ENCODE measurements at places on chromosomes 6 and 20.

DNA sequence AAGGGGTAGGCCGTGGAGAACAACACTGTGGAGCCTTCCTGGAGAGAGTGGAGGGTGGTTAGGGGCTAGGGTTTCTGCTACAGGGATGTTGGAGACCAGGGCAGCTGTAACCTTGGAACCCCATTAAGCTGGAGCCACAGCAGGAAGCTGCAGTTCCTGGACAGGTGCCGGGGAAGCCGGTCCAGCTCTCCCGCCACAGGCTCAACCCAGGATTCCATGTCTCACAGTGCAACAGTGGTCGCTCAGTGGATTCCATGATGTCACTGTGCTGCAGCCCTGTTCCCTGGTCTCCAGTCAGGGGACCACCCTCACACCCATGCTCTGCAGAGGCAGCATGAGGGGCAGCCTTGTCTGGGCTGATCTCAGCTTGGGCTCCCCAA is 264.6 kb upstream of the CDYL start:
- no peaks in the 10 kb centered on the region for H3K27me3 ChIP-seq
- no peak overlapping the region for H3K4me3 ChIP-seq
- no peaks in the 10 kb centered on the region for H3K36me3 ChIP-seq
- DNase-seq: no peak

- no peaks in the 10 kb centered on the region for H3K27me3 ChIP-seq
- peak; percentile 35 for DNase-seq
Observed at GRCh38 chr6:44475779-44476434, 88.4 kb downstream of the CDC5L start.

DNA sequence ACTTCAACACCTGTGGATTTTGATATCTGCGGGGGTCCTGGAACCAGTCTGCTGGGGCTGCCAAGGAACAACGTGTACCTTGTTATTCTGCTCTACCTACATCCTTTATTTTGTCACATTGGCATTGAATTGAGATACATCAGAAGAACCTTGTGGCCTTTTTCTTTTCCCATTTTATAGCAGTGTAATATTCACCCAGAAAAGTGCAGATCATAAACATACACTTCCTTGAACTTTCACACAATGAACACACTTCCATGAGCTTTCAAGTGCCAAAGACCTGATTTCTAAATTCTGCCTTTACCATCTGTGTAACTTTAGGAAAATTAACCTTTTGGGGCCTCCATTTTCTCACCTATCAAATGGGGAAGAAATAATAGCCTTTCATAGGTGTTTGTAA is 29.9 kb upstream of the RREB1 start:
- H3K27me3 ChIP-seq: no peaks in the 10 kb centered on the region
- H3K36me3 ChIP-seq: no peaks in the 10 kb centered on the region
- H3K27ac ChIP-seq: no peak overlapping the region
- DNase-seq: no peak

DNA sequence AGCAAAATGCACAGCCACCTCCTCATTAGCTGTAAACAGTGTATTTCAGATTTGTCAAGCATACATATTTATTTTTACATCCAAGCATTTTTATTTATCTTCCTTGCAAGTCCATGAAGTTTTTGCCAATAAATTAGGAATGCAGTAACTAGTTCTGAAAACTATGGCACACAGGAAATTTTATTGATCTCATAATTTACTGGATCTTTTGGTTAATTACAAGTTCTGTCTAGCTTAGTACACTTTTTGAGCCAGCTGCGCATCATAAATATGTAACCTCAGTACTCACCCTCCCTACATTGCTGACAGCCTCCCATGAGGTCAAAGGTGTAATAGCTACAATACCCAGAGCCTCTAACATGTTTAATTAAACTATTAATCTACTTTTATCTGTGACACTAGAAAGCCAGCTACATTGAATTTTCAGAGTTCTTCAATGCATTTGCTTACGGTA is 898.2 kb downstream of the KIF16B start:
- H3K4me1 ChIP-seq: no peaks in the 10 kb centered on the region
- H3K4me3 ChIP-seq: no peak overlapping the region
- no peaks in the 10 kb centered on the region for H3K27me3 ChIP-seq
- no peaks in the 10 kb centered on the region for H3K36me3 ChIP-seq
- DNase-seq: no peak
- H3K27ac ChIP-seq: no peak overlapping the region

GRCh38 chr6:63943826-63944225 is 308.2 kb downstream of the PHF3 start:
- no peaks in the 10 kb centered on the region for H3K36me3 ChIP-seq

DNA sequence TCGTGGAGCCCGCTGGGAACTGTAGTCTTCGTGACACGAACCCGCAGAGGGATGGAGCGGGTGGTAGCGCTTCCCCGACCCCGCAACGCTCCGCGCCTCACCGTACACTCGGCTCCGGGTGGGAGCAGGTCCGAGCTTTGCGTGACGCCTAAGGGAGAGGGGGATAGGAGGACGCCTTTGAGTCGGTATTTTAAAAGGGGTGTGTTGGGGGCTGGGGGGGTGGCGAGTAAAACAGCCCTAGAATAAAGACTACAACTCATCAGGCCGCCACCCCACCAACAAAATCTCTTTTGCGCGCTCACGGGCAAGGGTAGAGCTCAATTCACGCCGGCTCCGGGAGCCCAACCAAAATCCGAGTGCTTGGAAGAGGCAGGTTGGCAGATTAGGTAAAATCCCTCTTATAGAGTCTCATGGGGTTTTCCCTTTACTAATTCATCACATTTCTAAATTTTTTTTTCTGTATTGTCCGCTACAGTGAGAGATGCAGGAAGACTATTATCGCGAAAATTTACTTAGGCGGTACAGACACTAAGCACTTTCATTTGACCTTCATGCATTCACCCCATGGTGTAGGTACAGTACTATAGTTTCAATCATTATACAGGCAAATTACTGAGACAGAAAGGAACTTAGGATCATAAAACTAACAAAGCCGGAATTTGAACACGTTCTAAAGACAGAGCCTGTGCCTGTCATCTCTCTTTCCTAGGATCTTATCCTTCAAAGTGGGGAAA is 706 bp upstream of the SNX14 start:
- H3K4me1 ChIP-seq: peaks cover 15% of the 10 kb centered on the region
- H3K36me3 ChIP-seq: no peaks in the 10 kb centered on the region
- DNase-seq: no peak
- peak overlapping the region; percentile 71 for H3K4me3 ChIP-seq
- peak overlapping the region; percentile 80 for H3K27ac ChIP-seq

DNA sequence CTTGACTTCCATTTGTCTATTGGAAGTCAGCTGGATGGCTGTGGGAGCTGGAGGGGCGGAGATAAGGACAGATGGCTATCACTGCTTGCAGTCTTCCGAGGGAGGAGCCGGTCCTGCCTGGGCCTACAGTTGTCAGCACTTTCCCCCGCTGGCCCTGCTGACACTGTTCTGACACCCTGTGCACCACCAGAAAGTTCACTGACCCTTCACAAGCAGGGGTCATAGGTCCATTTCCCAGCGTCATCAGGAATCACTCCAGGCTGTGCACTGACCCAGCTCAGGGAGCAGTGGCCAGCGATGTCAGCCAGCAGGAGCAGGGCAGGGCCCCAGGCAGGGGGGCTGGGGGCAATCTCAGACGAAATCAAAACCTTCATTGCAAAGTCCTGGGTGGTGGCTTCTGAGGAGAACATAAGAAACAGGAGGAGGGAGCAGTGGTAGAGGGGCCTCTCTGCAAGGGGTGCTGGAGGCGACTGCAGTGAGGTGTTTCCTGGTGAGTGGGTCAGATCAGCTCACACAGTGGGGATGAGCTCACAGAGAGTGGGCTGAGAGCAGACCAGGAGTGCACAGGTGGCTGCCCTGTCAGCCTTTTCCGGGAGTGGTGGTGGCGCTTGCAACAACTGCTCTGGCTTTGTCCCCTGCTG is 26.5 kb upstream of the PLEKHG1 start:
- H3K27ac ChIP-seq: no peak overlapping the region
- no peaks in the 10 kb centered on the region for H3K27me3 ChIP-seq
- H3K4me3 ChIP-seq: no peak overlapping the region
- H3K36me3 ChIP-seq: no peaks in the 10 kb centered on the region
- DNase-seq: no peak

DNA sequence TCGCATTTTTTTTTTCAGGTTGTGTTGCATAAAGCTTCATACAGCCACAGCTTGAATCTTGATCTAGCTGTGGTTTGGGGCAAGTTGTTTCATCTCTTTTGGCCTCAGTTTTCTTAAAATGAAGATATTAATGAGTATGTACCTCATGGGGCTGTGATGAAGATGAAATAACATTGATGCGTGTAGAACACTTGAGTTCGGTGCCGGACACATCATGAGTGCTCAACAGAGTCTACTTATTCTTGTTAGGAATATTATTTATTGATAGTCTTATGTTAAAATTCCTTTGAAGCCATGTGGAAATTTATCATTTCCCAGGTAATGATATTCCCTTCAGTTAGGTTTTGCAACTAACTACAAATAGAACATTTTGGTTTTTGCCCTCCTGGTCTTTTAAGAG is 3.4 kb downstream of the PAQR8 start:
- H3K36me3 ChIP-seq: no peaks in the 10 kb centered on the region
- H3K4me1 ChIP-seq: peaks cover 50% of the 10 kb centered on the region
- H3K27me3 ChIP-seq: no peaks in the 10 kb centered on the region

- no peak overlapping the region for H3K27ac ChIP-seq
- no peak overlapping the region for H3K4me3 ChIP-seq
- no peaks in the 10 kb centered on the region for H3K36me3 ChIP-seq
- no peaks in the 10 kb centered on the region for H3K27me3 ChIP-seq
- DNase-seq: no peak
- no peaks in the 10 kb centered on the region for H3K4me1 ChIP-seq
Observed at GRCh38 chr6:136945711-136946121, 23.6 kb downstream of the SLC35D3 start.

DNA sequence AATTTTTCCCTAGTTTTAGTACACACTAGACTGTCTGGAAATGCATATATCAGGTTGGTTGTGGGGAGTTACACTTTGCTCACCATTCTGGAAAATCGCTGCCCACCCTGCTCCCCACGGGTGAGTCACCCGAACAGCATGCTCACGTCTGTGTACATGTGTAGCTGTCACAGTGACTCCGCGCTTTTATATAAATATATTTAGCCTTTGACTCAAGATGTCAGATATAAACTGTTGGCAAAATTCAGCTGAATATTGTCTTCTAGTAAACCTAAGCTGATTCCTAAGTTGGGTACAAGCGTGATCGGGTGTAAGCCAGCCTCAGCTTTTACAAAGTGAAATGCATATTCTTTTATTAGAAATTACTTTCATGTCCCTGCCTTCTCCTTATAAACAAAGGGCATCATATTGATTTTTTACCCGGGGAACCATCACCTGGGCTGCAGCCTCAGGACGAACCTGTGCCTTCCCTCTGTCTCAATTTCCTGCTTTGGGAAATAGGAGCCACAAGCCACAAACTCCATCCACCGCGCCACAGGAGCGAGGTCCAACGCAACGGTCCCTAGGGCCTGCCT is 4.3 kb downstream of the SDCBP2 start:
- peak overlapping the region; percentile 99 for H3K4me3 ChIP-seq

DNA sequence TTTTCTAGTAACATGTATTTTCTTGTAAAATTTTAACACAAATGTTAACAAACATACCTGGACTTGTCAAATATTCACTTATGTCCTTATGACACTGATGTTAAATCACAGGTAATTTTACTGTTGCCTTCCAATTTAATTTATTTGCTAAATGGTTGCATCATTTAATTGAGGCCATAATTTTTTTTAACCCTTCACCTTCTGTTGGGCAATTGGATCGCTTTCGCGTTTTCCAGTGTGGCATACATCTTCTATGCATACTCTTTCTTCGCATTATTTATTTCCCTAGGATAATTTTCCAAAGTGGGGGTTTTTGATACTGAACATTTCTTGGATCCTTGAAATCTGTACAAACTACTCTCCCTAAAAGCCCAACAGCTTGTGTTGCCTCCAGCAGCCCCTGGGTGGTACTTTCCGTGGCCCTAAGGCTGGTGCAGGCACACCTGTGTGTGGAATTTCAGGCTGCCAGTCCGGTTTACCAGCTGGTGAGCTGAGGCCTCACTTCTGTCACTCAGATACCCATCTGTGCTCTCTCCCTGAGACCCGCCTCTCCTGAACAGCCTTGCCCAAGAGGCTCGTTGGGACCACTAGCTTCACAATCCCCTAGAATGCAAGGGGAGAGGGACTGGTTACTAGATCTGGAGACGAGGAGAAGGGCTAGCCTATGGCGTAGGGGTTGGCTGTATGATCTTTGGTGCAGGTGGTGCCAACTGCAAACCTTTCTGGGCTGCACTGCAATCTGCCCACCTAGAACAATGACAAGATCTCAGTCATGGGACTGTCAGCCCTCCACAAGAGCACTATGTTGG is 11.2 kb upstream of the C20orf144 start:
- H3K4me3 ChIP-seq: no peak overlapping the region
- H3K27me3 ChIP-seq: no peaks in the 10 kb centered on the region
- peaks cover 9% of the 10 kb centered on the region for H3K4me1 ChIP-seq
- no peak for DNase-seq
- H3K27ac ChIP-seq: no peak overlapping the region

GRCh38 chr6:45970326-45970725 is 45.3 kb downstream of the CLIC5 start:
- H3K4me1 ChIP-seq: no peaks in the 10 kb centered on the region
- no peaks in the 10 kb centered on the region for H3K27me3 ChIP-seq
- H3K4me3 ChIP-seq: no peak overlapping the region
- no peak for DNase-seq
- H3K36me3 ChIP-seq: no peaks in the 10 kb centered on the region

DNA sequence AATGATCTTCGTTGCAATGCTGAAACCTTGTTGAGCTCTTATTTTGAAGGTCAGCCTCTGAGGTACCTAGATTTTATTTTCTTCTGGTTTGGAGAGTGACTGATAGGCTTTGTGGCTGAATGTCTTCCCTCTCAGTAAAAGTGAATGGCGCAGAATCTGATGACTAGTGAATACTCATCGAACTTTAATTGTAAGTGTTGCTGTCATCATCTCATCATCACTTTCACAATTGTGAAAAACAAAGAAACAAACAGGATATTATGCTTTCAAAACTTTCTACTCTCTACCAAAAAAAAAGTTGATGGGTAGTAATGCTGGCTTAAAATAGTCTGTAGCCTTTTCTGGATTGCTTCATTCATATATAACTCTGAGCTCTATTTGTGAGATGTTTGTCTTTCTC is 239.5 kb upstream of the RAB32 start:
- no peak overlapping the region for H3K27ac ChIP-seq
- H3K4me1 ChIP-seq: no peaks in the 10 kb centered on the region
- no peak for DNase-seq
- H3K4me3 ChIP-seq: no peak overlapping the region
- no peaks in the 10 kb centered on the region for H3K36me3 ChIP-seq
- no peaks in the 10 kb centered on the region for H3K27me3 ChIP-seq

- H3K36me3 ChIP-seq: no peaks in the 10 kb centered on the region
- H3K4me3 ChIP-seq: no peak overlapping the region
- DNase-seq: no peak
- no peaks in the 10 kb centered on the region for H3K4me1 ChIP-seq
- H3K27me3 ChIP-seq: no peaks in the 10 kb centered on the region
Observed at GRCh38 chr20:57291003-57291402, 24.6 kb upstream of the BMP7 start.

DNA sequence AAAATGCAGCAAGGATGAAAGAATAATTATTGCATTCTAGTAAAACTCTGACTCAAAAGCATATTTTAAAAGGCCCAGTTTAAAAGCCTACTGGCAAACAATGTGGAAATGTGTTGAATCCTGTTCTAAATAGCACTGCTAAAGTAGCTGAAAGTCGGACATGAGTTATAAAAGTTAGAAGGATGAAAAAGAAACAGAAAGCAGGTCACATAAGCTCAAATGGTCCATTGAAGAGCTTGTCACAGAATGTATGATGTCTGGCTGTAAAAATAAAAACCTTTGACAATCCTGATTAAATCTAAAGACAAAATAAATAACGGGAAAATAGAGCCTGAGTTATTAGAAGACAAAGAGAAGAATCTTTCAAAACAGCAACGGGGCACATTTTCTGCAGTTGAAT is 218.6 kb upstream of the UFL1 start:
- H3K36me3 ChIP-seq: no peaks in the 10 kb centered on the region
- DNase-seq: no peak
- no peaks in the 10 kb centered on the region for H3K27me3 ChIP-seq
- no peak overlapping the region for H3K27ac ChIP-seq
- H3K4me1 ChIP-seq: no peaks in the 10 kb centered on the region
